Pons (tissue), 1 donor: ENCODE measurements at places on chromosomes 11 and 22.

GRCh38 chr11:75105462-75105925 is 8.8 kb upstream of the OR2AT4 start:
- no peak for DNase-seq

GRCh38 chr11:130710021-130710420 is 206.3 kb downstream of the SNX19 start:
- DNase-seq, result no peak

GRCh38 chr11:101063706-101064105 is 65.9 kb downstream of the PGR start:
- DNase-seq, result no peak

DNA sequence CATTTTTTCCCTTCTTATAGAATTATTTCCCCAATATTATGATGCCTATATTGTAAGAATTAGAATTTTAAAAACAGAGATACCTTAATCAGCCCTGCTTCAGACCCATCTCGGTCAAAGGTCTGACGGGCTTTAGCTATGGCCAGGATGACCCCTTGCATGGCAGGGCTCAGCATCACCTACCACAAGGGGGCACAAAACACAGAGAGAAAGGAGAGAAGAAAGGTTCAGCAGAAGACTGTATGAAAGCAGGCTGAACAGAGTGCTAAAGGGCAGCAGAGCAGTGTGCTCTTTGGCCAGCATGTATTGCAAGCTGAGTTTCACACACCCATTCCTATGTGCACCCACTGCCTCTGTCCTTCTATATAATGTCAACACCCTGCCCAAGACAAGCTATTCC is 26.8 kb downstream of the CLDN25 start:
- DNase-seq, result peak; percentile 15

GRCh38 chr11:27552341-27552740 is 45.8 kb upstream of the LIN7C start:
- no peak for DNase-seq

- DNase-seq, result peak; percentile 40
These were observed at the start of gene MN1 for GRCh38 chr22:27801616-27802345. MN1 (minus strand) TSS chr22:27801756; CDS start chr22:27800543, 1,213 bp downstream.

DNA sequence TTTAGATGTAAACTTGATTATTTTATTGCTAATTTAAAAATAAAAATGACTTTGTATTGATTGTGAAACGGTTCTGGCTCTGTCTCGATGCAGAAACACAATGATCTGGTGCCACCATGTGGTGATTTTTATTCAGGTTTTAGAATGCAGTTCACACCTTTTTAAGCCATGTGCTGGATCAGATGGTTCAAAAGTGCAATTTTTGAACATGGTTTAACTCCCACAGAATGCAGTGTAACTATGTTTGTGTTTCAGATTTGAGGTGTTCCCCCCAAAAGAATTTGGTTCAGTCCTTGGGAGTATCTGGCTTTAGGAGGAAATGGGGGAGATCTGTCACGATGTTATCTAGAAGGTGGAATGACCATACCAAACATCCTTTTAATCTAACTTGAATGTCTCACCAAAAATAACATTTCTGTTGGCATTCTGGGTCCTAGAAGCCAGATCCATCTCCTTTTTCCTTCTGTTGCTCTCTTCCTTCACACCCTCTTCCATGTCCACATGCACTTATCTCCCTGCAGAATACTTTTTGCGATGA is 7.9 kb downstream of the MRPL16 start:
- peak; percentile 88 for DNase-seq

GRCh38 chr11:72553706-72554105 is 119.4 kb upstream of the CLPB start:
- peak; percentile 6 for DNase-seq

DNA sequence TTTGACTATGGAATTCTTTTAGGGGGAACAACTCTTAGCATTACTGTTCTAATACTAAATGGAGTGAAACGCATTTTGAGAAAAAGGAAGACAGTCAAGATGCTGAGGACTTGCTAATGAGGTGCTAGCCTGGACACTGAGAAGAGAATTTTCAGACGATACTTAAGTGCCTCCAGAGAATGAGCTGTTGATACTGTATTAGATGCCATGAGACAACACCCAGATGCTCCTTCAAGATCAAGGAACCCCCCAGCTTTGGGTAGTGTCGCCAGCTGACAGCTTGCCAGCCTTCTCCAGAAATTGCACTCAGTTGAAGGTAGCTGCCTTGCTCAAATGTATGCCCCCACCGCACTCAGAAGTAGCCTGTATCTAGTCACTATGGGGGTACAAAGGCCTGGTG is 52.5 kb upstream of the SLC36A4 start:
- DNase-seq, result no peak

- DNase-seq, result no peak
These were observed 63.1 kb downstream of the PRSS23 start for GRCh38 chr11:86863476-86863875.

- DNase-seq, result no peak
These were observed 170.3 kb downstream of the CADM1 start for GRCh38 chr11:115333949-115334348.

DNA sequence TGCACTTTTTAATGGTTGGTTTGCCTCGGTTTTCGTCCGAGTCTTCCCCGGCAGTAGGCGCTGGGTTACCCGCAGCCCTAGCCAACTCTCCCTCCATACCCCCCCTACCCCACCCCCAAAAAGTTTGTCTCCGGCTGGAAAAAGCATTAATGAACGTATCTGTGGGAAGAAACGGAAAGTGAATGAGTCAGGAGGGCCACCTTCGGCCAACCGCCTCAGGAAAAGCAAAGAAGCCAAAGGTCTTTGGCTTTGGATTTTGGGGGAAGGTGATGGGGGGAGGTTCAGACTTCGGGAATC is 508 bp upstream of the FLI1 start:
- DNase-seq, result no peak

DNA sequence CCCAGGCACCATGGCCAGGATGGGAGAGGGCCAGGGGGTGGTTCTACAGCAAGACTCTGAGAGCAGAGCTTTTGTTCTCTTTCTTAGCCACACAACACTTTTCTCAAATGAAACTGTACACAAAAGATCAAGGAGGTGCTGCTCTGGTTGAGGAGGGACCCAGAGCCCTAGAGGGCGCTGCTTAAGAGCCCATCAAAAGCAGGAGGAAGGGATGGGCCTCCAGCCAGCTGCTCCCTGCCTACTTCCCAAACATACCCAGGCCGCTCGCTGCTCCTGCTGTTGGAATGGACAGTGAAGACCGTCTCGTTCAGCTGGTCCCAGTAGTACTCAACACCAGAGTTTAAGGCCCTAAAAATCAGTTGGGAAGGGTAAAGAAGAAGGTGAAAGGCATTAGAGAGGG is 18.4 kb upstream of the CHRM4 start:
- no peak for DNase-seq

DNA sequence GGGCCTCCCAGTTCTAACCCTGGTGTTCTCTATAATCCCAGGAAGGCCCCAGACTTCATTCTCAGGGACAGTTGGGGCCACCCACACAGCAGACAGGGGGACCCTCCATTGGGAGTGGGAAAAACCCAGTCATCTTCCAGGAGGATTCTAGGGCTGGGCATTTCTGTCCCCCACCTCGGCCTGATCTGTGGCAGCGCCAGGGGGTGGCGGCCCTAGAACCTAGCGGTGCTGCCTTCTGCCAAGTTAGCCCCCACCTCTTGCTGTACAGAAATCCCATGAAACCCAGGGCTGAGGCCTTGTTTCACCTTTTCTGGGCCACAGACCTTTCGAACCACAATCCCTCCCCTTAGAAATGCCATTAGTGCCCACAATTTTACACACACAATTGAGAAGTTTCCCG is 9.6 kb downstream of the CHST1 start:
- no peak for DNase-seq

DNA sequence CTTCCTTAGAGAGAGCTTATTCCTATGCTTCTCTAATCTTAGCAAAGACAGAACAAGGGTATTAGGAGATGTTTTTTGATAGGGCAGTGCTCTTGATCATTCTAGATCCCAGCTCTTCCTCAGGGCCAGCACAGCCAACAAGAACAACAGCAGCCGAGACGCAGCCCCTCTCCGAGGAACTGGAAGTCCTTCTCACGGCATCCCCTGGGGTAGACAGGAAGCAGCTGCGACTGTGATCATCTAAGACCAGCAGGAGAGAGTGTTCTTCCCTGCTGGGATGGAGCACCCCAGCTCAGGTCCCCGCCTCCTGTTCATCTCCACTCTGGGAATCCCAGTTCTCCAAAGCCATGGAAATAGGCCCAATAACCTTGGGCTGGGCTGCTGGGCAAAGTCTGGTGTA is 29.6 kb downstream of the IRAG1 start:
- no peak for DNase-seq

- peak; percentile 48 for DNase-seq
These were observed 279.9 kb downstream of the TENM4 start for GRCh38 chr11:79160791-79161403.

- peak; percentile 92 for DNase-seq
These were observed 23.5 kb upstream of the PICK1 start for GRCh38 chr22:38033522-38034277.

DNA sequence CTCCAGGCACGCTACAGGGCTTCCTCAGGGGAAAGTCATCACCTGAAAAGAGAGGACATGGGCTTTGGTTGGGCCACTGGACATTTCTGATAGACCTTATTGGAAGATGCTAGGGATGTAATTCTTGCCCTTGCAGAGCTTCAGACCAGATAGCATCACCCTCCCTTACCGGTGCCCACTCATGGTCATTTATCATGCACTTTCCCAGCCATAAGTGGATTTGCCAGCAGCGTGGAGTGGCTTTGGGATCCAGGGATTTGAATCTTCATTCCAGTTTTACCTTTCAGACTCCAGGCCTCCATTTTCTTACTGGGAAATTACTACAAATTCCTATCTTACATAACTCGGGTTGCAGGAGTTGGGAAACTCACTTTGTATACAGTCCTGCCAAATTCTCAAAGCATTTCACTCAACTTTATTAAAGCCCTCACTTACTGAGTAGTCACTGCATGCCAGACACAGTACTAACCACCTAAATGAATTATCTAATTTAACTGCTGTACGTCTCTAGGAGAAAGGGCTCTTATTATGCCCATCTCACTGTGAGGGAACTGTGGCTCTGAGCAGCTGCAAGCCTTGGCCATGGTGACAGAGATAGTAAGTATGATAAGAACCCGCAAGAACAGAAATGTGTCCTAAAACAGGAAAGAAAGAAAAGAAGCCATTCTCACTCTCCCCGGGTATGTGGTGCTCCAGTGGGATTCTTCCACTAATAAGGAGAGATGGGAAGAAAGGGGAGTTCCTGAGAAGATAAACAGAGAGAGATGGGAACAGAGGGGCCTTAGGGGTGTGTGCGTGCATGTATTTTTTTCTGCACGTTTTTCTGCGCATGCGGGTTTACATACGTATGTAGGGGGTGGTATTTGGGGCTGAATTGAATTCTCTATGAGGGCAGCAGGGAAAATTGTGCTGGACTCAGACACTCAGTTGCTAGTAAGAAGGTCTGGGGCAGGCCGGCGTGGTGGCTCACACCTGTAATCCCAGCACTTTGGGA is 9.7 kb downstream of the CHRM1 start:
- DNase-seq, result no peak

GRCh38 chr11:19060629-19061028 is at the start of gene MRGPRX2:
MRGPRX2 (minus strand) TSS chr11:19060717; CDS start chr11:19056402, 4,315 bp downstream.
- DNase-seq, result no peak

- no peak for DNase-seq
These were observed 33.0 kb downstream of the SLC17A6 start for GRCh38 chr11:22371160-22371559.

DNA sequence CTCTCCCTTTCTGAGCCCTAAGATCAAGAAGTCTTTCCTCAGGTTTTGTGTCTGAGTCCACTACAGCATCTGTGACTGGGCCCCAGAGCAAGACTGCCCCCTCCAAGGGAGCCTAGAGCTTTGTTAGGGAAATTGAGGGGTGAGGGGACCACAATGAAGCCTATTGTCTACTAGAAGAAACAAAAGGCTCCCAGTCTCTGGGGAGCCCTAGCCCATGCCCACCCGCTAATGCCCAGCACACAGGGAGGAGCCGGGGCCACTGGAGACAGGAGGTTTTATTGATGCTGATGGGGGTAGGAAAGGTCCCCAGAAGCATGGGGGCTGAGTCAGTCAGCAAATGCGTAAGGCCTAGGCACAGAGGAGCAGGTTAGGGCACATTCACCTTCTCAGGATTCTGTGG is 14.0 kb downstream of the RHOG start:
- peak; percentile 98 for DNase-seq

DNA sequence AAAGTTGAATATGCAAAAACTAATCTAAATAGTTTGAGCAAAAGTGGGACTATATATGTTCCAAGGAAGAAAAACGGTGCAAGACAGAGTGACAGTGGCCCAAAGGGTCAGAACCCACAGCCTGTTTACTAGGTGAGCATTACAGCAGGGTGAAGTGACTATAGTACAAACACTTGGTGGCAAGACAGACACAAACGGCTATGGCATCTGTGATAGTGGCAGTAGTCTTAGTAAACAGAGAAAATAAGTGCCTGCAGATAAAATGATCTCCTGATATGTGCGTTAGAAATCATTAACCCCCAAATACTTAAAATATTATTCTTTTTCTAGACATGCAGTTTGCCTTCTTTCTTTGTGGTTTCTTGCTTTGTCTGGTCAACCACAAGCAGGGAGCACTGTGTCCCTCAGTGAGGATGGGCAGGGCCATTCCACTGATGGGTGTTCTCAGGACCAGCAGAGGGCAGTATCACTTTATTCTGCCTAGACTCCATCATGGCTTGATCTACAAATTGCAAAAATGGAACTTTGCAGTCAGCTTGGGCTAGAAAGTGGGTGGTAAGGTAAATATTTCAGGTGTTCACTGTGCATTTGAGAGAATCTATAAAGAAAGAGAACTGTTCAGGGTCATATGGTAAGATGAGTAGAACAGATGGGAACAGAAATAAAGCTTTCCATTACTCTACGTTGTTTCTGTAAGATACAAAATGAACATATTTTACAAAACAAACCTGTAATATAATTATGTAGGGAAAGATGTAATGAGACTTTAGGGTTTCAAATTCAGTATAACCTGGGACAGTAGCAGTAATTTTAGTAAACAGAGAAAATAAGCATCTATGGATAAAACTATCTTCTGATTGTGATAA is 198.2 kb downstream of the SWAP70 start:
- peak; percentile 71 for DNase-seq

GRCh38 chr22:17369439-17370025 is at the start of gene CECR2:
CECR2 (plus strand) TSS chr22:17369460; CDS start chr22:17369784, 324 bp downstream.
- DNase-seq, result no peak

DNA sequence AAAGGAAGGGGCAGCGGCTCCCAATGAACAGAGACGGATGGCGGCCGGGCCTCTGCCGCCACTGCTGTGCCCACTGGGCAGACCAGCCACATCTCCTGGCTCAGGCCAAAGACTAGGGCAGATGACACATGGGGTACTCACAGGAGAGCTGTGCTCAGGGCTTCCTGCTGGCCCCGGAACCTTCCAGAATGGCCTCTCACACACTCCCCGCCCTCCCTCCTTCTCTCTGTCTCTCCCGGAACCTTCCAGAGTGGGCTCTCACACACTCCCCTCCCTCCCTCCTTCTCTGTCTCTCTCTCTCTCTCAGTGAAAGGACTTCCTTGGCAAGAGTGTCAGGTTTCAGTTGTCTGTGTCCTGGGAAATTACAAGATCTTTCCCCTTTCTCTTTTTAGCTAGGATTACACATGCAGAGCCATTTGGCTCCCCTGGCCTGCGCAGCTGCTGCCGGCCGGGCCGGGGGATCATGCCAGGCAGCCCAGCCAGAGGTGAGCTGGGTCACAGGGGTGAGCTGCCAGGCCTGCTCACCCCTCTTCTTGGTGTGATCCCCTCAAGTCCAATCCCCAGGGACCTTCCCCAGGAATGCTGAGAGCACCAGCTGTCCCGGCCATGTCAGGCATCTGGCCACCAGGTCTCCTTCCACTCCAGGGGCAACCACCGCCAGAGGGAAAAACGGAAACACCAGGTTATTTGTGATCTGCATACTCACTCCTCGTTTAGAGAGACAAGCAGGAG is 45.3 kb upstream of the ADA2 start:
- DNase-seq, result peak; percentile 68

- DNase-seq, result no peak
These were observed 24.6 kb downstream of the FLRT1 start for GRCh38 chr11:64060263-64060860.
